ENCODE measurements at places on chromosomes 5 and 9.

- no peak for DNase-seq
Measured at GRCh38 chr5:159678657-159679392, 237.5 kb upstream of the ADRA1B start.

DNA sequence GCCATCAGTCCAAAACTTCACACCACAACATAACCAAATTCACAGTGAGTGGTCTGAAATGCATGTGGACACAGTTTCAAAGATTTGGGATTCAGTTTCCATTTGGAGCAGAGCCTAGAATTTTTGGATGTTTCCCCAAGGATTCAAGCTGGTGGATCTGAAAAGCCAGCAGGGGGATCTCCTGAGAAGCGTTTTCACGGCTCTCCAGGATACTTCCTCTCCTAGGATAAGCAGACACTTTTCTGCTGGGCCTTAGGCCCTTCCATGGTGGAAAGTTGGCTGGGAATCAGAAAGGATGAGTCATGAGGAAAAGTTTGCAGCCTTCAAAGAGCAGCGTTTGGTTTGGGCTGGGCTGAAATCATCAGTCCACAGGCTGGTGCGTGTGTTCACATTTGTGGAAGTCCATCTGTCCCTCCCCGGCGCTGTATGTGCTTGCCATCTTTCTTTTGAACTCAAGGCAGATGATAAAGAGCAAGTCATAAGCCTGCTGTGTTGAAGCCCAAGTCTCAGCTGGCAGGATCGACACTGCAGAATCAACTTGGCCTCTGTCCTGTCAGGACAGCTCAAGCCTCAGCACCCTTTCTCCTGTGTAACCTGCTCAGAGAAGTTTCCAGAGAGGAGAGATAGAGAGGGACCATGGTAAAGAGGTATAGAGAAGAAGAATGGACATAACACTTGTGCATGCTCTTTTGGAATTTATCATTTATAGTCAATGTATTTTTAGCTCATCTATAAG lies 152.6 kb upstream of the MSX2 start:
- DNase-seq = no peak

GRCh38 chr5:173765029-173765644 lies 123.0 kb upstream of the CPEB4 start:
- no peak for DNase-seq

DNA sequence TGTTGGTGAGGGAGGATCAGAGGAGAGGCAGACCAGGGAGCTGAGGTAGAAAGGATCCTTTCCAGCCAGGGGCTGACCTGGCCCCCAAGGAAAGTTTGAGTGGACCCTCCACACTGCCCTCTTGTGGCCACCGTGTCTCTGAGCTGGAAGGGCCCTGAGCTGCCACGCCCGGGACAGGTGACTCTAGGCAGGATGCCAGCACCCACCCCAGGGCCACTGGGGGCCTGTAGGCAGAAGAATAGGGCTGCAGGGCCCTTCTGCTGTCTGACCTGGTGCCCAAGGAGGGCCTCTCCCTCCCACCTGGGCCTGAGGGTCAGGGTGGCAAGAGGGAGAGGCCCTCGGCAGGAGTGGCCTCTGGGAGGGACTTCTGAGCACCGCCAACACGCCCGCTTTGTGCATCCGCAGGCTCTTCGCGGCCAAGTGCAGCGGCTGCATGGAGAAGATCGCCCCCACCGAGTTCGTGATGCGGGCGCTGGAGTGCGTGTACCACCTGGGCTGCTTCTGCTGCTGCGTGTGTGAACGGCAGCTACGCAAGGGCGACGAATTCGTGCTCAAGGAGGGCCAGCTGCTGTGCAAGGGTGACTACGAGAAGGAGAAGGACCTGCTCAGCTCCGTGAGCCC lies 76.8 kb downstream of the LMX1B start:
- DNase-seq = no peak

- DNase-seq = peak; percentile 92
Measured at GRCh38 chr9:38620483-38621433, at the start of gene ANKRD18A. Gene ANKRD18A, minus strand, starts transcription at chr9:38620596. Its CDS starts 311 bp downstream, at chr9:38620285.

DNA sequence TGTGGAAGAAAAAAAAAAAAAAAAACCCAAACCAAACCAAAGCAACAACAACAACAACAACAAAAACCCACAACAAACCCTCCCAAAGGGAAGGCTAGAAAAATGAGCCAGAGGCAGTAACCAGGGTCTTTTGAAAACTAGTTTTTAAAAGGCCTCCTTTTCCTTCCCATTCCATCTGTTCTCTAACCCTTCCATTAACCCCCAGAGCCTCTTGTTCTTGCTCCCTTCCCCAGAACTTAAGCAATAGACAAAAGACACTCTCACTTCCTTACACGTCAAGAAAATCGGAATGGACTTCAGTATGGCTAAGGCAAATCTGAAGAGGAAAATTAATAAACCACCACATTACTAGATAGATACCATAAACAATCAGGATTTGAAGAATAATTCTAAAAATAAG lies 292.8 kb downstream of the ARL15 start:
- DNase-seq = no peak

DNA sequence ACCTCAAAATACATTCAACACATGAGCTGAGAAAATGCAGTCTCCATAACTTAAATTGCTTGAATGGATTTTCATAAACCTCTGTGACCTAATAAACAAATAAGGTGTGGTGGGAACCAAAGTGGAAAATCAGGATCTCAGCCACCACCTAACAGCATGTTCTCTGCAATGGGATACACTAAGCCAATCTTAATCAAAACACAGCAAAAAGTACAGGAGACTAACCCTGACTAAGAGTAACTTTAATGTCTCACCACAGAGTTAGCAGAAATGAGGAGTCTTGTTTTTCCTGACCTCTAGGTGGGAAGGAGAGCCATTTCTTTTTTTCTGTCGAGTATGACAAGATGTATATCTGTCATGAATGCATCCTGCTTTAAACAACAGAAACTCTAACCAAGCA lies 48.5 kb downstream of the PLK2 start:
- no peak for DNase-seq

DNA sequence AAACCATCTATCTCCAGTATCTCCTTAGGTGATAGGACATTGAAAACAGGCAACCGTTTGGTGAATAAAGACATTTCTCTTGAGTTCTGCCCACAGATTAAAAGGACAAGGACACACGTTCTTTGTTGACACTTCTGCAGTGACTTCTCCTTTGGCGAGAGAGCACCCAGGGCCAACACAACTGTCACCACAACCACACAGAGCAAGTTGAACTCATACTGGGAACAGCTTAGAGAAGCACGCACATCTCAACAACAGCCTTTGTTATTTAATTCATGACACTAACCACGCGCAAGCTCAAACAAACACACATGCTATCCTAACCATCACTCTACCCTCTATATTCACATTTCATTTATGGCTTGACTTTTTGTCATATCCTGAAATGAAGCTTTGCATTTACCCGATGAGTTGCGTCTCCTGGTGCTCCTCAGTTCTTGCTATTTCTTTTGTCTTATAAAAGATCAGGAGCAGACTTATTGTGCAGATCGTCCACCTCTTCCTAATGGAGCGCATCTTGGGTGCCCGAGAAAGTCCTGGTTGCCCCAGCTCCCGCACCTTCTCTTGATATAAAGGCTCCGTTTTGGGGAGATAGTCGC lies 543 bp downstream of the ST8SIA4 start:
- no peak for DNase-seq

DNA sequence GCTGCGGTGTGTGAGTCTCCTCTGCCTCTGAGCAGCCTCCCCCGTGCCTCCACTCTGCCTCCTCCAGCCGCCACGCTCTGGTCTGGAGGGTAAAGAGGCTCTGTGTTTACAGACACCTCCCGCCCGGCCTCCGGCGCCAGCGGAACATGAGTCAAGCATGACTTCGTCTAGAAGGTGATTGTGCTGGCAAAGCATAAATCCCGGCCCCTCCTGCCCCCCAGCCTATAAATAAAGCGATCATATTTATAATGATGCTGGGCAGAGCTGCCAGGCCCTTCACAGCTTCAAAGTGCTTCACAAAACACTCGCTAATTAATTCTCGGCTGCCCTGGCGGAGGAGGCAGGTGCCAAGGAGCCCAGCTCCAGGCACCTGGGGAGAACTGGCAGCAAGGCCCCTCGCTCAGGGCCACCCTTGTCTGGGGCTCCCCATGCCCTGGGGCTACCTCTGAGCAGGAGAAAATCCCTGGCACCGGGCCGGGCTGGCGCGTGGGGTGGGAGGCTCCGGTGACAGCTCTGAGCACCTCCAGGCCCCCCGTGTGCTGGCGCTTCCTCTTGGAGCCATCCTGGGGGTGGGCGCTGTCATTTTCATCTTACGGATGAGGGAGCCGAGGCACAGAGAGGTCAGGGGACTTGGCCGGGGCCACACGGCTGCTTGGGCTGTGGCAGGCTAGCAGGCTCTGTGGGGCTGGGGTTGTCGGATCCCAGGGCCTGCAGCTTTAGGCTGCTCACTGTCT lies 87.8 kb downstream of the RXRA start:
- DNase-seq = peak; percentile 91

- DNase-seq = no peak
Measured at GRCh38 chr5:133924221-133924920, 44.1 kb downstream of the C5orf15 start.

DNA sequence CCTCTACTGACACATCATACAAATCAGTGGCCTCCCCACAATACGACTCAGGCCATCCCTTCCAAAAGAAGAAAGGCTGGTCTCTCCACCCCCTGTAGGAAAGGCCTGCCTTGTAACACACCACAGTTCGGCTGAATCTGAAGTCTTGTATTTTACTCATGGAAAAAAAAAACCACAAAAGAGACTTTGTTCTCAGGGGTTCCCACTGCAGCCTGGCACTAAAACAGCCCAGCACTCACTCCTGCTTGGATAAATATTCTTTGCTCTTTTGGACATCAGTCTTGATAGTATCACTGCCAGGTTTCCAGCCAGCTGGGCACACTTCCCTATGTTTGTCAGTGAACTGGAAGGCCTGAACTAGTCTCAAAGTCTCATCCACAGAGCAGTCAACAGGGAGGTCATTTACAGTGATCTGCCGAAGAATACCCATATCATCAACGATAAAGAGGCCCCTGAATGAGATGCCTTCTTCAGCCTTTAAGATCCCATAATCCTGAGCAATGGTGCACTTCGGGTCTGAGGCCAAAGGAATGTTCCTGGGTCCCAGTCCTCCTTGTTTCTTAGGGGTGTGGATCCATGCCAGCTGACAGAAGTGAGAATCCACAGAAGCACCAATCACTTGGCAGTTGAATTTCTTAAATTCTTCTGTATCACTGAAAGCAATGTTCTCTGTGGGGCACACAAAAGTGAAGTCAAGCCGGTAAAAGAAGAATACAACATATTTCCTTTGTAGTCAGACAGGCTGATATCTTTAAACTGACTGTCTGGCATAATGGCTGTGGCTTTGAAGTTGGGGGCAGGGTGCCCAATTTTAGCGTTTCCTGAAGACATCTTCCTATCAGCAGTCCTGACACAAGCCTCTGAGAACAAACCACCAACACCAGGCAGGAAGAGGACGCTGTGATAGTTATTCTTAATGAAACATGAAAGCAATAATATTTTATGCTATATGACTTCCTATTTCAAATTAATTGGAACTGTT lies 198.1 kb downstream of the LURAP1L start:
- no peak for DNase-seq

DNA sequence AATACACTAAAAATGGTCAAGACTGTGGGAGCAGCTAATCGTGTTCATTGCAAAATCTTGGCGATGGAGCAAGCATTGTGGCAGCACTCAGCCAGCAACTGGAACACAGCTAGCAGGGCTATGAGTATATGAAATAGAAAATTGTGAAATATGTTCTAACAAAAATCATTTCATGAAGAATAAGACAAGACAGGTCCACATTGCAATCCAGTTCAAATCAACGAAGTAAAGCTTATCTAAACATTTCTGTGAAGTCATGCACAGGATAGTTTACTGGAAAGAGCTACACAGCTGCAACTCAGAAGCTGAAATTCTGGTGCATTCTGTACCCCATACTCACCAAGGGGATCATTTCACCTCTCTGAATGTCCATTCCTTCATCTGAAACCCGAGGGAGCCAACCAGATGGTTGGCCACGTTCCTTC lies 5.3 kb upstream of the NFIL3 start:
- DNase-seq = no peak

- no peak for DNase-seq
Measured at GRCh38 chr5:54273715-54274114, 36.7 kb downstream of the ARL15 start.

DNA sequence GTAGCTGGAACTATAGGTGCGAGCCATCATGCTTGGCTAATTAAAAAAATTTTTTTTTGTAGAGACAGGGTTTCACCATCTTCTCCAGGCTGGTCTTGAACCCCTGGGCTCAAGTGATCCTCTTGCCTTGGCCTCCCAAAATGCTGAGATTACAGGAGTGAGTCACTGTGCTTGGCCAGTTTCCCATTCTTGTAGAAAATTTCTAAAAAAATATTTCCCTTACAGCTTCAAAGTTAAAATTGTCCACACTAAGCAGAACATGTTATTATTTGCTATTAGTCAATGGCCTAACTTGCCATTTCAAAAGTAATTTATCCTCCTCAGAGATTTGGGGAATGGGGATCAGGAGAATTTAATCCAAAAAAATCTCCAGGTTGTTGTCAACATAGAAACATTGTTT lies 40.1 kb downstream of the SLC38A9 start:
- no peak for DNase-seq

- DNase-seq = no peak
Measured at GRCh38 chr9:114006155-114006550, 71.9 kb downstream of the AMBP start.

DNA sequence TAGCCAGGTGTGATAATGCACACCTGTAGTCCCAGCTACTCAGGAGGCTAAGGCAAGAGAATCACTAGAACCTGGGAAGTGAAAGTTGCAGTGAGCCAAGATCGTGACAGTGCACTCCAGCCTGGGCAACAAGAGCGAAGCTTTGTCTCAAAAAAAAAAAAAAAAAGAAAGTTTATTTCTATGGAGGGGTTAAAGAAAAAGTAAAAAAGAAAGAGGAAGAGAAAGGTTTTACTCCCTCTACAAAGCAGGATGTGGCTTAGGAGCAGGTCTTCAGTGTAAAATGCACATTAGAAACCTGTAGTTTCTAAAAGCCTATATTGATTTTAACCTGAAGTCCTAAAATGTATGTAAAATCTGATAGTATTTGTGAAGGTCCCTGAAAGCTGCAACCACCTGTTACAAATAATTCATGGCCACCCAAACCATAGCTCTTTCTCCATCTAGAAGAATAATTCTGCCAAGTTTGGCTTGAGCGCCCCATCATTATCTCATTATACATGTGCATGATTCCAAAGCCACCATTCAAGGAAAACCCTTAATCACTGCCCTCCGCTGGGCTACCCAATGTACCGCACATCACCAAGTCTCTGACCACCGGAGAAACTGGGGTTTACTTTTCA lies 3.4 kb downstream of the FNBP1 start:
- DNase-seq = no peak

DNA sequence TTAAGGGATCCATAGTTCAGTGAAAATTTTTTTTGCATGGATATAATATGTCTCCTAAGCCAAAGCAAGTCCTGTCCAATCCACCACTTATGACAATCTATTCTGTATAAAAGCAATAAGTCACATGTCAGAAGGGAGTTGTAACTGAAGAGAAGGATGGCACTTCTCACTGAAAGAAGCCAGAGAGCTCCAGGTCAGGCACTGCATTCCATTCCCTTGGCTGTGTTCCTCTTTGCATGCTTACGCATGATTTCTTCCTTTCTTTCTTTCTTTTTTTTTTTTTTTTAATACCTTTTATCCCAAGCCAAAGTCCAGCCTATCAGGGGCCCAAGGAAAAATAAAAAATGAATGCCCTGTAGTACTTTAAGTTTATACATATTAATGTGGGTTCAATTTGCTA lies 39.8 kb downstream of the MAMDC2 start:
- DNase-seq = no peak

GRCh38 chr9:17453751-17454150 lies 125.1 kb upstream of the SH3GL2 start:
- DNase-seq = no peak

- DNase-seq = no peak
Measured at GRCh38 chr9:32867026-32867425, 83.7 kb downstream of the TMEM215 start.

GRCh38 chr5:8471581-8471980 lies 602.6 kb downstream of the MTRR start:
- DNase-seq = no peak

All from DMS153 (cell line).